Ascending aorta (tissue), 2 donors: ENCODE measurements at places on chromosomes 7 and 10.

DNA sequence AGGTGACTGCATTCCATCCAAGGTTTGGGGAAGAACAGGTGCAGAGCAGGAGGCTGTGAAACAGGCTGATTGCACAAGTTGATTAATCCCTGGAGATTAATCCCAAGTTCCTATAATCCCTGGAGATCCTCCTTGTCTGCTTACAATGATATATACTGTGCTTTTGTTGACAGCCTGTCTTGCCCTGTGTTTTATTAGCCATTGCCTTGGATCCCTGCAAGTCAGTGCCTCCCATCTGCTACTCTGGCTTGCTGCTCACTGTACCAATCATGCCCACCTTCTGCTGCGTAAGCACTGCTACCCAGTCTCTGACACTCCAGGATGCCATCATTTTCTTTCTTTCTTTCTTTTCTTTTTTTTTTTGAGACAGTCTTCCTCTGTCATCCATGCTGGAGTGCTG is 65.4 kb downstream of the ANKRD61 start:
- DNase-seq, result no peak

DNA sequence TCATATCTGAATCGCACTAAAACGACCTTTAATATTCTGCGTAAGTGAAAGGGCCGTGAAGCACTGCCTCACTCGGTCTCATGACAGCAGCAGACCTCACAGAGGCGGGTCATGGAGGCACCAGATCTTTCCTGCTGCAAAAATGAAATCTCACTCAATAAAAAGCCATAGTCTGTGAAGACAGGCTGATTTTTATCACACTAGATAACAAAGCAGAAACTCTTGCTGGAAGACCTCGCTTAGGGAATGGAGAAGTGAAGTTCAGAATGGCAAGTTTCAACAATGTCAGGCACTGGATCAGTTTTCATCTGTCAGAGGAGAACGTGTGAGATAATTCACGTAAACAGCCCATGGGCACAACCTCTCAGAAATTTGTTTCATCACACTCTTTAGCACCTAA is 8.0 kb downstream of the SEPHS1 start:
- DNase-seq, result no peak

- DNase-seq, result peak; percentile 74
Measured at GRCh38 chr7:130356876-130357611, 12.4 kb downstream of the CPA5 start.

GRCh38 chr10:104614245-104614831 is 26.8 kb upstream of the SORCS3 start:
- DNase-seq, result no peak
